ENCODE measurements at places on chromosomes 6 and 20. TPM values are rescaled to one million over a fixed set of nuclear protein-coding genes. Genes with fewer than 3 reads are reported as not detected.

SENP6 gene
- 147 TPM for total RNA-seq

SPATS1 gene
- not detected for total RNA-seq

GRCh38 chr20:40532103-40532502 lies 156.9 kb downstream of the MAFB start:
- no peak for DNase-seq
- no peaks in the 10 kb centered on the region for H3K36me3 ChIP-seq
- peaks cover 6% of the 10 kb centered on the region for H3K27me3 ChIP-seq
- no peak overlapping the region for H3K27ac ChIP-seq

DNA sequence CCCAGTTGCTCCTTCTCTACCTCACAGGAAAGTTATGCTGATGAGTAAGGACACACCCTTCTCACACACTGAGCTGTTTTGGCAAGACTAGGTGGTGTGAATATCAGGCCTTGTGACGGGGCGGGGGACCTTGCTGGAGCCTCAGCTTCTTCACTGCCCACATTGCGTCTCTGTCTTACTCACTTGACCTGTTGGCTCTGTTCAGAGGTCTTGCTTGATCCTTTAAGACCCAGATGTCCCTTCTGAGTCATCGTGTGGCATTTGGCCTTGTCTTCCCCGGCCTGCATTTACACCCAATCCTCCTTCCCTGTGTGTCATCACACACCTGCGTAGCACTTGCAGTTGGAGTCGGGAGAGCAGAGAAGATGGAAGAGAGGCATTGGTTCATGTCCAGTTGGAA lies 8.3 kb upstream of the PRND start:
- no peak for DNase-seq
- H3K27me3 ChIP-seq: no peaks in the 10 kb centered on the region
- H3K4me3 ChIP-seq: no peak overlapping the region
- peaks cover 3% of the 10 kb centered on the region for H3K36me3 ChIP-seq
- H3K4me1 ChIP-seq: no peaks in the 10 kb centered on the region

DNA sequence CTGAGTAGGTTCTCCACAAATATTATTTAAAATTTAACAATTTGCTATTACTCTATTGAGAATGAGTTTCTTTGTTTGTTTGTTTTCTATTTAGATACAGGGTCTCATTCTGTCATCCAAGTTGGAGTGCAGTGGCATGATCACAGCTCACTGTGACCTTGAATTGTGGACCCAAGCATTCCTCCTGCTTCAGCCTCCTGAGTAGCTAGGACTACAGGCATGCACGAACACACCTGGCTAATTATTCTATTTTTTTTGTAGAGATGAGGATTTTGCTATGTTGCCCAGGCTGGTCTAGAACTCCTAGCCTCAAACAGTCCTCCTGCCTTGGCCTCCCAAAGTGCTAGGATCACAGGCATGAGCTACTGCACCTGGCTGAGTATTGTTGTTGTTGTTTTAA lies 122.2 kb downstream of the PHF3 start:
- no peak for DNase-seq
- H3K27me3 ChIP-seq: no peaks in the 10 kb centered on the region
- no peak overlapping the region for H3K27ac ChIP-seq
- no peak overlapping the region for H3K4me3 ChIP-seq
- H3K36me3 ChIP-seq: peaks cover 10% of the 10 kb centered on the region
- H3K4me1 ChIP-seq: no peaks in the 10 kb centered on the region

All from naive thymus-derived CD8-positive, alpha-beta T cell (primary cell).